ENCODE measurements at places on chromosomes 1 and 21.

DNA sequence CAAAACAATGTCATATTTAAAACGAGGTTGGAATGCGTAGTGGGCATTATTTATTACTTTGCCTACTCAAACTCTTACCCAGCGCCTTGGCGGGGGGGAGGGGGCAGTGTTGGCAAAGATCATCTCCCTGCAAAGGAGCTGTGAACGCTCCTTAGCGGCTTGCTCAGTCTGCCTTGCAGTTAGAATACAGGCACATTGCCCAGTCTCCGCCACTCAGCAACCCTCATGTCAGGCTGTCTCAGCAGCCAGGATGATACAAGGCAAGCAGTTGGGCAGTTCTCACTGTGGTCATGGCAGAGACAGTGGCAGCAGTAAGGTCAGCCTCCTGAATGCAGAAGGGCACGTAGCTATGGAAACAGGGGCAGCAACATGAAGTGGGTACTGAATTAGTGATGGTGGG is 170.4 kb upstream of the KCNK2 start:
- no peak for DNase-seq

GRCh38 chr1:206526064-206526911 is 19.0 kb downstream of the RASSF5 start:
- DNase-seq = no peak

- DNase-seq = no peak
Measured at GRCh38 chr1:184036517-184036949, 995 bp downstream of the COLGALT2 start.

DNA sequence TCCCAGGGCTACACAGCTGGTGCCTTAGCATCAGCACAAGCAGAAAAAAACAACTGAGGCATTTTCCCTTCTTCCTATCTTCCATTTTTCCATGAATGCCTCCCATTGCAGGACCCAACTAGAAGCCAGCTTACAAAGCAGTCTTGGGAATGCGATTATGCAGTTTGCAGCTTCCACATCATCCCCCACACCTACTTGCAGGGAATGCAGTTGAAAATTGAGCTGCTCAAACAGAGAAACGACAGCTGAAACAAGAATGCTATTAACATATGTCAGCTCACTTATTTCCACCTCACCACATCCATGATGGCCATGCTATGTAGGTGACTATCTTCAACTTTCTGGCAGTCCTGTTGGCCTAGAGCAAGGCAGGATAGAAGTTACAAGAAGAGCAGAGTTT is 150.6 kb upstream of the KCTD3 start:
- no peak for DNase-seq

DNA sequence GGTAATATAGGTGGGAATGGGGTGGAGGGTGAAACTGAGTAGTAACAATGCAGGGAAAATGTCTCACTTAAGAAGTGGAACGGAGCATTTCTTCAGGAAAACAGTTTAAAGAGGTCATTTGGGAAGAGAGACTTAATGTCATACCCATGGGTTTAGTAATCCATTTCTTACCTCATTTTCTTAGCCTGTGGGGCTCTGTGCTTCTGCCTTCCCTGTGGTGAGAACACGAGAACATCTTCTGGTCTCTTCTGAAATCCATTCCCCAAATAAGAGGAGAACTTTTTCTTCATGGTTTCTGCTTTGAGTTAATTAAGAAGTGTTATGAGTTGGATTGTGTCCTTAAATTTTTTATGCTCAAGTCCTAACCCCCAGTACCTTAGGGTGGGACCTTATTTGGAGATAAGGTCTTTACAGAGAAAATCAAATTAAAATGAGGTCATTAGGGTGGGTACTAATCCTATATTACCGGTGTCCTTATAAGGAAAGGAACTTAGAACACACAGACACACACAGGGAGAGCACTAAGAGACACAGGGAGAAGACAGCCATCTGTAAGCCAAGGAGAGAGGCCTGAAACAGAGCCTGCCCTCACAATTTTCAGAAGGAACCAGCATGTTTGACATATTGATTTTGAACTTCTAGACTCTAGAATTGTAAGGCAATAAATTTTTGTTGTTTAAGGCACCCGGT is 5.4 kb downstream of the CCDC190 start:
- DNase-seq = no peak

- DNase-seq = peak; percentile 57
Measured at GRCh38 chr1:50852889-50853288, 107.2 kb downstream of the FAF1 start.

DNA sequence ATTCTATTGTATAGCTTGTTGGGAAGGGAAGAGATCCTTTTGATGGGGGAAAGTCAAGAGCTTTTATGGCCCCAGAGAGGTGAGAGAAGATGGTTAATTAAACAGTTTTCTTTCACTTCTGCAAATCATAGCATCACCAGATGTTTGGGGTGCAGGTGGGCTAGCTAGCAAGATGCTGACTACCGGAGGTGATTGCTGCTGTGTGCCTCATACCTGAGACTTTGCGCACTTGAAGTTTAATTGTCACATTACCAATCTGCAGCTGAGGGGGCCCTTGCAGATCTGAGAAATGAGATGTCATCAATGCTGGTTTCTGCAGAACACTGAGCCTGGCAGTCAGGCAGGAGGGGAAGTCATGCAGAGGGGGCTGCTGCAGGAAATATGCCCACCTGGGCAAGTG is 73.9 kb downstream of the SNRPE start:
- no peak for DNase-seq

GRCh38 chr1:234069760-234070159 is 165.3 kb downstream of the SLC35F3 start:
- peak; percentile 16 for DNase-seq

- DNase-seq = no peak
Measured at GRCh38 chr1:172753964-172754363, 95.1 kb downstream of the FASLG start.

DNA sequence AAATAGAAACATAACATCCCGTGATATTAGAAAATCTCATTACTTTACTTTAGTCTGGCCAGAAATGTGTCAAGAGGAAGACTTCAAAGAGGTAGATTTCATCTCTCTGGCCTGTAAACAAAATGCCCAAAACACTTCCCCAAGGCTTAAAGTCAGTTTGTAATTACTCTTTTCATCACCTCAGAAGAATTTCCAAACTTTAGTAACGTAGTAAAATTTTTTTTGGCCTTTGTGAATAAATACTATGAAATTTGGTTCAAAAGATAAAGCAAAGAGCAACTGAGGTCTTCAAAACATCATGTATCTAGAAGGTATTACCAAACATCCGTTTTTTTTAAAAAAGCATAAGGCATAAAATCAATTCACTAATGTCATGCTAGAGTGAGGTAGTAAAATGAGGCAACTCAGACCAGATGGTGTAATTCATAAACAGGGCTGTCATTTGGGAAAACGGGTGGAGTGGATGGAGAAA is 51.4 kb downstream of the LEPR start:
- DNase-seq = no peak

DNA sequence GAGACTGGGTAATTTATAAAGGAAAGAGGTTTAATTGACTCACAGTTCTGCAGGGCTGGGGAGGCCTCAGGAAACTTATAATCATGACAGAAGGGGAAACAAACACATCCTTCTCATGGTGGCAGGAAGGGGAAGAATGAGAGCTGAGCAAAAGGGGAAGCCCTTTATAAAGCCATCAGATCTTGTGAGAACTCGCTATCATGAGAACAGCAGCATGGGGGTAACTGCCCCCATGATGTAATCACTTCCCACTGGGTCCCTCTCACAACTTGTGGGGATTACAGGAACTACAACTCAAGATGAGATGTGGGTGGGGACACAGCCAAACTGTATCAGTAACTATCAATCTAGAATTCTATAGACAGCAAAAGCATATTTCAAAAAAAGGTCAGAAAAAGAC is 64.7 kb upstream of the ACTRT2 start:
- DNase-seq = no peak

GRCh38 chr1:71351438-71351837 is 270.6 kb upstream of the ZRANB2 start:
- no peak for DNase-seq

DNA sequence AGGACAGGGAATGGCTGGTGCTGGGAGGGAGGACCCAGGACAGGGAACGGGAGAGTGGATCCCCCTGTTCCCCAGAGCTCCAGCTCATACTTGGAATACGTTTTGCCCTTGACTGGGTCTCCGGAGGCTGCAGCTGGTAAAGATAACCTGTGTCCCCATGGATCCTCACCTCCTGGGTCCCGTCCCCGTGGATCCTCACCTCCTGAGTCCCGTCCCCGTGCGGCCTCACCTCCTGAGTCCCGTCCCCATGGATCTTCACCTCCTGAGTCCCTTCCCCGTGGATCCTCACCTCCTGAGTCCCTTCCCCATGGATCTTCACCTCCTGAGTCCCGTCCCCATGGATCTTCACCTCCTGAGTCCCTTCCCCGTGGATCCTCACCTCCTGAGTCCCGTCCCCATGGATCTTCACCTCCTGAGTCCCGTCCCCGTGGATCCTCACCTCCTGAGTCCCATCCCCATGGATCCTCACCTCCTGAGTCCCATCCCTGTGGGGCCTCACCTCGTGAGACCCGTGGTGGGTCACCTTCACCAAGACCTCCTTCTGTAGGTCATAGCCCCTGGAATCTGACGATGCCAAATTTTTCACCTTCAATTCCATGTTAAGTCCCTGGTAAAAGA is 61.4 kb downstream of the SCCPDH start:
- no peak for DNase-seq

DNA sequence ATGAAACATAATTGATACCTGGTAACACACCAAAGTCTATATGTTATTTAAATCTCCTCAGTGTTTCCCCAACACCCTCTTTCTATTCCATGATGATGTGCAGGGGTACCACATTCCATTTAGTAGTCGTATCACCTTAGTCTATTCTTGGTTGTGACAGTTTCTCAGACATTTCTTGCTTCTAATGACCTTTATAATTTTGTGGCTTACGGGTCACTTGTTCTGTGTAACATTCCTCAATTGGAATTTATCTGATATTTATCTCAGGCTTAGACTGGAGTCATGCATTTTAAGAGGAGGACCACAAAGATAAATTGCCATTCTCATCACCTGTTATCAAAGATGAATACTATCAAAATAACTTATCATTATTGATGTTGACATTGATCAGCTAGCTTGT is 679.6 kb downstream of the USP25 start:
- no peak for DNase-seq

- DNase-seq = no peak
Measured at GRCh38 chr1:169689395-169689794, 22.0 kb downstream of the SELL start.

- DNase-seq = no peak
Measured at GRCh38 chr1:18722270-18722669, 91.6 kb downstream of the PAX7 start.

DNA sequence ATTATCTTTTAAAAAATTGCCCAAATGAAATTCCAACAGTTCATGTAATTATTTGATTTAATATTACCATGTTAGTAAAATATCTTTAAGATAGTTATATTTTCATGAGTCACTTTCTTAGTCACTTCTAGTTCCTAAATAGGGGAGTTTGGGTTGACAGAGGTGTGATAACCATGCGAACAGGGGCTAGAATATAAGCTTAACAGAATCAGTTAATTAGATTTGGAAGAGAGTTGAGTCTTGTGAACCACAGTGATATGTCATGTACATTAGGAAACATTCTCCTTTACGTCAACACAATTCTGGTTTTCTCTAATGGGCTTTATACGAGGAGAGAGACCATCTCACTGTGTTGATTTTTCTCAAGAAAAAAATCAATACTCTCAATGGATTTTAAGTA is 64.8 kb upstream of the ZNF281 start:
- no peak for DNase-seq

- DNase-seq = no peak
Measured at GRCh38 chr1:38608202-38608864, 251.2 kb downstream of the RRAGC start.

DNA sequence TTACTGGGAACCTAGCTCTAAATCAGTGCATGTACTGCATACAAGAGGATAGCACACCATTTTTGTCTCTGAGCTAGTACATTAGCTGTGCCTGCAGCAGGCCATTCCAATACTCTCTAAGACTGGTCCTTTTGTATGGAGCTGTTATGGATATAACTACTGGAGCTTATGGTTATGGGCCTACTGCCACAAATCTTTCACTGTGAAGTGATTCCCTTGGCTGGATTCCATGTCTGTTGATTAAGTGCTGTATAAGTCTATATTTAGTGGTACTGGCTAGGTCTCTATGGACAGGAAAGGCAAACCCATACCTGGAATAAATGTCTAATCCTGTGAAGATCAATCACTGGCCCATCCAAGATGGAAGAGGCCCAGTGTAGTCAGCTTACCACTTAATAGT is 12.0 kb downstream of the ZFYVE9 start:
- DNase-seq = no peak

GRCh38 chr1:11417162-11417561 is 61.8 kb upstream of the DISP3 start:
- DNase-seq = no peak

DNA sequence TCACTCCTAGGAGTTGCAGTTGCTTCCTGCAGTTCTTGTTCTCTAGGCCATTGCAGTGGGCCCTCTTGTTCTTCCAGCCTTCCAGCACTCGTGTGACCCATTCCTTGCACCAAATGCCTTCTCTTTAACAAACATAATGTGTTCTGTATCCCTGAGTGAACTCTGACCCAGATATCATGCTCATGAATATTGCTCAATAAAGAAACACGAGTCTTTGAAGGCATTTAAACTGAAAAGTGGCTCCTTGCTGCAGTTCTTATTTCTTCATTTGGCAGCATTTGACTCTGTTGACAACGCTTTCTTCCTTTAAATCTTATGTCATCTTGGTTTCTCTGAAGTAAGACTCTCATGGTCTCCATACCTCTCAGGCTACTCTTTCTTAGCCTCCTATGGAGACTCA is 100.7 kb upstream of the PDE4B start:
- DNase-seq = no peak

DNA sequence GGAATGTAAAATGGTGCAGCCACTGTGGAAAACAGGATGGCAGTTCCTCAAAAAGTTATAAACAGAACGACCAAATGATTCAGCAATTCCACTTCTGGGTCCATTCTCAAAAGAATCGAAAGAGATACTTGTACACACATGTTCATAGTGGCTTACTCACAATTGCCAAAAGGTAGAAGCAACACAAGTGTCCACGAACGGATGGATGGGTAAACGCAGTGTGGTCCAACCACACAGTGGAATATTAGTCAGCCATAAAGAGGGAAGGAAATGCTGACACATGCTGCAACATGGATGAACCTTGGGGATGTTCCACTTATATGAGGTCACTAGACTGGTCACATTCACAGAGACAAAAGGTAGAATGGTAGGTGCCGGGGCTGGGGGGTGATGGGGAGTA is 5.3 kb downstream of the KRTAP10-1 start:
- DNase-seq = no peak

Data from NCI-H2081 (cell line).